IMR-90 (cell line): ENCODE measurements at places on chromosomes 12 and 14. TPM values are rescaled to one million over a fixed set of nuclear protein-coding genes. Genes with fewer than 3 reads are reported as not detected.
A peak's percentile ranks its signal among the peaks of the same experiment; 100 is the strongest.

GRCh38 chr12:121398355-121398754 is 1.6 kb upstream of the RNF34 start:
- H3K27ac ChIP-seq = no peak overlapping the region
- H3K27me3 ChIP-seq = no peaks in the 10 kb centered on the region
- no peaks in the 10 kb centered on the region for H3K36me3 ChIP-seq

DNA sequence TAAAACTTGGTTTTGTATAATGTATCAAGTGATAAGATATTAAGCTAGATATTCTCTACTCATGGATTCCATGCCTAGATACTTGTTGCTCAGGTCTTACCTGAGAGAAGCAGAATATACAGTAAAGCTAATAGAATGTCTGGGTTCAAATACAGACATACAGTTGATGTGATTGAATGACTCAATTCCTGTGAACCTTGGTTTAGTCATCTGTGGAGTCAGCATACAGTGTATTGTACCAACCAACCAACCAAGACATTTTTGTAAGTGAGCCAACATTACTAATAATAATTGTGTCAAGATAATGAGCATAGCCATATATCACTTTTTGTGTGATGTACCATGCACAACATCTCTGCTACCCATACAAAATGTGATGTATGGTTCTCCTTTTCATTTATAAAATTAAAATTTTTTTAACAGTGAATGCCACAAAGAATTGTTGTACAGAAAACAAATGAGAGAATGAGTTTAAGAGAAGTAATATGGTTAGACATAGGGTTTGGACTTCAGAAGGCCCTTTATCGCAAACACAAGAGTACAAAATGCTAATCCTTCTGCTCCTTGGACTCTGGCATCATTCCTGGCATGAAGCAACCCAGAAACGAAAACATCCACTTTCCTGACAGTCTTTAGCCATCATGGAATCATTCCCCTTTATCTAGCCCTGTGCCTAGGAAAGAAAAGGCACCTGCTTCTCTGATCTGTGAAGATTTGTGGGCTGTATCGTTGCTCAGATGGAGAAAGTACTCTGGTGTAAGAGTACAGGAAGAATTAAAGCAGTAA is 977.2 kb upstream of the USP15 start:
- DNase-seq = no peak
- H3K4me1 ChIP-seq = no peaks in the 10 kb centered on the region
- no peaks in the 10 kb centered on the region for H3K27me3 ChIP-seq
- no peaks in the 10 kb centered on the region for H3K36me3 ChIP-seq

Gene IKZF4
- 1.4 and 1.8 TPM in 2 replicates for total RNA-seq

GRCh38 chr12:77973579-77973978 is 142.9 kb downstream of the NAV3 start:
- no peak for DNase-seq
- no peak overlapping the region for H3K4me3 ChIP-seq
- H3K36me3 ChIP-seq = 0 out of 2 replicates have a peak, but pooled peaks cover 6% of the 10 kb centered on the region

DNA sequence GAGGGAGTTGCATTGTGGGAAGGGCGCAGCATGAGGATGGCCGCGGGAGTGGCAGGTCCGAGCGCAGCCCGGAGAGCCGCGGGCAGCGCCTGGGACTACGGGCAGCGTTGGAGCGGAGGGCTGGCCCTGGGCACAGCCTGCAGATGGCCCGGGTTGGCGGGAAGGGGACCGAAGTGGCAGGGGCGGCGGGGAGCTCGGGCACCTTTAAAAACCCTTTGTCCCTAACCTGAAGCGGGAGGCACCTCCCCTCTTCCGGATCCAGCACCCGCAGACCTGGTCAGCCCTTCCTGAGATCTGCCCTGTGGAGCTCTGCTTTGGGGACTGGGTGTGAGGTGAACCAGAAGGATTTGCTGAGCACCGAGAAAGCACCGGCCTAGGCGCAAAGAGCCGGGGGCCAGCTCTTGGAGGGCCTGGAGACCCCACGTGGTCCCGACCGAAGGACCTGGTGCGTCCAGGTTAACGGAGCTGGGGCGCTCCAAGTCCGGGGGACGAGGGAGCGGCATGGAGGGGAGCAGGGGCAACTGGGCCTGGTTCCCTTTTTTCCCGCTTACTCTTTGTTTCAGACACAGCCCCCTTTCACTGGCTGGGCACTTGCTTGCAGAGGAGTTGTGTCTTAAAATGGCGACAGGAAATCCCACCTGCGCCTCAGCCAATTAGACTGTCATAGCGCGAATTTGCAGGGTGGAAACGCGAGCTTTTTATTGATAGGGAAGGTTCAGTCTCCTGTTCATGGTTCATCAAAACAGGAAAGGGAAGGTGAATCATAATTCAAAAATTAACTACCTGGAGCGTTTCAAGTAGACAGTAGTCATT is 792 bp upstream of the SLC38A1 start:
- H3K4me1 ChIP-seq = peaks cover 12% of the 10 kb centered on the region
- H3K27ac ChIP-seq = peak overlapping the region; percentile 91; the same call in 1 of the 2 replicates
- H3K36me3 ChIP-seq = no peaks in the 10 kb centered on the region

Gene ACOT6
- total RNA-seq = not detected in 2 replicates

Gene FAM181A
- total RNA-seq = not detected in 2 replicates

Gene SPIC
- not detected in 2 replicates for total RNA-seq

DNA sequence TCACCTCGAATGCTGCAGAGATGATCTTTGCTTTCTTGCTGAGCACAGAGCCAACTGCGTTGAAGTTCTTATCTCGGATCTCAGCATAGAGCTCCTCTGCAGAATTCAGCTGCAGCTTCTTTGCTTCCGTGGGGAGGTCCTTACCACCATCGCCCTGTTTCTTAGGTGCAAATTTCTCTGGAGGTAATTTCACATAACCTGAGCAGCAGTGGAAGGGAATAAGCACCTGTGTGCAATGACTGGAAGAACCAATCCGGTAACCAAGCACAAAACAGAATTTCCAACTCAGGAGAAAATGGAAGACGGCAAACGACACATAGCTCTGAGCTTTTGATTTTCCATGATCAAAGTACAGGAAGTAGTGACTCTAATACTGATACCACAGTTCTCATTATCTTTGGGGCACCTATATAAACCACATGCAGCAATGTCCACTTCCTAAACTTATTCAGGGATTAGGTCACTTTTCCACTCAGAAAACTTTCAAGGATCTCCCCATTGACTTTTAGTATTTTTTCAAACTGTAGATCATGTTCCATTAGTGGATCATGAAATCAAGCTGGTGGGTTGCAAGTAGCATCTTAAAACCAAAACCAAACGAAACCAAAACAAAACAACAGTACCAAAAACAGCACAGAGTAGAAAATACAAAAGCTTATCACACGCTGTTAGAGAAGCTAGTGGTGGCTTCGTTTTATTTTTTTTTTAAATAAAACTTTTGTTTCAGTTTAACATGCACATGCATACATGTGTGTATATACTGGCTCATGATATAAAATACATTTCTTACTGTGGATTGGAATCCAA is 18.9 kb upstream of the DIABLO start:
- H3K36me3 ChIP-seq = peaks cover 14% of the 10 kb centered on the region
- H3K4me3 ChIP-seq = no peak overlapping the region
- DNase-seq = no peak
- H3K4me1 ChIP-seq = no peaks in the 10 kb centered on the region
- H3K27me3 ChIP-seq = no peaks in the 10 kb centered on the region
- no peak overlapping the region for H3K27ac ChIP-seq

DNA sequence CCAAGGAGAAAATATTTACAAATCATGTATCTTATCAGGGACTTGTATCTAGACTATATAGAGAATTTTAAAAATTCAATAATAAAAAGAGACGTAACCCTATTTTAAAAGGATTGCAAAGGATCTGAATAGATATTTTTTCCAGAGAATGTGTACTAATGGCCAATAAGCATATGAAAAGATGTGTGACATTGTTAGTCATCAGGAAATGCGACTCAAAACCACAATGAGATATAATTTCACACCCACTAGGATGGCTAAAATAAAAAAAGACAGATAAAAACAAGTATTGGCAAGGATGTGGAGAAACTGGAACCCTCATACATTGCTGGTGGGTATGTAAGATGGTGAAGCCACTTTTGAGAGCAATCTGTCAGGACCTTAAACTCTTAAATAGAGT is 141.9 kb upstream of the BMP4 start:
- H3K4me3 ChIP-seq = no peak overlapping the region
- no peaks in the 10 kb centered on the region for H3K4me1 ChIP-seq
- no peak for DNase-seq
- no peaks in the 10 kb centered on the region for H3K36me3 ChIP-seq

Gene CCDC177
- total RNA-seq = not detected in 2 replicates

DNA sequence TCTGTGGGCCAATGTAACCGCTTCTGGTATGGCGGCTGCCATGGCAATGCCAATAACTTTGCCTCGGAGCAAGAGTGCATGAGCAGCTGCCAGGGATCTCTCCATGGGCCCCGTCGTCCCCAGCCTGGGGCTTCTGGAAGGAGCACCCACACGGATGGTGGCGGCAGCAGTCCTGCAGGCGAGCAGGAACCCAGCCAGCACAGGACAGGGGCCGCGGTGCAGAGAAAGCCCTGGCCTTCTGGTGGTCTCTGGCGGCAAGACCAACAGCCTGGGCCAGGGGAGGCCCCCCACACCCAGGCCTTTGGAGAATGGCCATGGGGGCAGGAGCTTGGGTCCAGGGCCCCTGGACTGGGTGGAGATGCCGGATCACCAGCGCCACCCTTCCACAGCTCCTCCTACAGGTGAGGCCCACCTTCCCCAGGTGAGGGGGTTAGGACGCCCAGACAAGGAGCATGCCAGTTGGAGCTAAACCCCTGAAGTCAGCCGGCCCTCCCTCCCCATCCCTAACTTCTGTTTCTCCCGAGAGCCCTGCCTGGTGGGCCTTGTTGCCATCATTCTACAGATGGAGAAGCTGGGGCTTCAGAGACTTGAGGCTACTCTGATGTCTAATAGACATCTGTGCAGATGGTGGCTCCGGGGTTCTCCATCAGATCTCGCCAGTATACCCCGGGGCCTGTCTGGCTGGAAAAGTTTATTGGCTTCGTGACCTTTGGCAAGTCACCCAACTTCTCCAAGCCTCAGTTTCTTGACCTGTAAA is 25.3 kb downstream of the PAPLN start:
- no peaks in the 10 kb centered on the region; the same call in 1 of the 2 replicates for H3K27me3 ChIP-seq
- H3K4me3 ChIP-seq = no peak overlapping the region
- H3K4me1 ChIP-seq = no peaks in the 10 kb centered on the region
- DNase-seq = no peak
- H3K36me3 ChIP-seq = no peaks in the 10 kb centered on the region

- H3K4me1 ChIP-seq = no peaks in the 10 kb centered on the region
- no peak for DNase-seq
- no peak overlapping the region for H3K27ac ChIP-seq
- H3K27me3 ChIP-seq = no peaks in the 10 kb centered on the region
These were observed 62.3 kb downstream of the FZD10 start for GRCh38 chr12:130224613-130225012.

DNA sequence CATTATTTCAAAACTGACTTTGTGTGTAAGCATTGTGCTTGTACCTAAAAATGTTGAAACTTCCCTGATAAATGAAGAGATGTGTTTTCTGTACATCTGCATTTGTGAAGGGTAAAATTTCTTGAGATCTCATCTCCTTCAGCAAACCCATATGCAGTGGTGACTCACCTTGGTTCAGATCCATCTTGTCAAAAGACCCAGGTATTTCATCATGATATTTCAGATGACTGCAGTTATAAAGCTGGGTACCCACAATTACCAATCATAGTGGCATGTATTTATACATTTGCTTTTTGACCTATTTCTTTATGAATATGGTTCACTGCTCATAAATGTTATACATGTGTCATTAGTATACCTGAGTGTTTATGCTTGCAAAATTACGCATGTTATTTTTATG is 1213.6 kb downstream of the GALC start:
- H3K27me3 ChIP-seq = no peaks in the 10 kb centered on the region
- peak; percentile 40 for DNase-seq
- H3K36me3 ChIP-seq = no peaks in the 10 kb centered on the region
- H3K27ac ChIP-seq = no peak overlapping the region

Gene KRT83
- not detected in 2 replicates for total RNA-seq

GRCh38 chr12:17640615-17641014 is 449.4 kb downstream of the RERGL start:
- H3K4me1 ChIP-seq = no peaks in the 10 kb centered on the region
- H3K27ac ChIP-seq = no peak overlapping the region
- no peak overlapping the region for H3K4me3 ChIP-seq

- H3K27me3 ChIP-seq = peaks cover 86% of the 10 kb centered on the region
- DNase-seq = no peak
- no peaks in the 10 kb centered on the region for H3K36me3 ChIP-seq
- H3K27ac ChIP-seq = no peak within 1 kb of the TSS
These were observed at the start of gene MSI1 for GRCh38 chr12:120368789-120369602. TSS of gene MSI1 (minus strand) at chr12:120369164. CDS start at chr12:120369091, 73 bp downstream.

Gene SERPINA10
- total RNA-seq = not detected in 2 replicates

DNA sequence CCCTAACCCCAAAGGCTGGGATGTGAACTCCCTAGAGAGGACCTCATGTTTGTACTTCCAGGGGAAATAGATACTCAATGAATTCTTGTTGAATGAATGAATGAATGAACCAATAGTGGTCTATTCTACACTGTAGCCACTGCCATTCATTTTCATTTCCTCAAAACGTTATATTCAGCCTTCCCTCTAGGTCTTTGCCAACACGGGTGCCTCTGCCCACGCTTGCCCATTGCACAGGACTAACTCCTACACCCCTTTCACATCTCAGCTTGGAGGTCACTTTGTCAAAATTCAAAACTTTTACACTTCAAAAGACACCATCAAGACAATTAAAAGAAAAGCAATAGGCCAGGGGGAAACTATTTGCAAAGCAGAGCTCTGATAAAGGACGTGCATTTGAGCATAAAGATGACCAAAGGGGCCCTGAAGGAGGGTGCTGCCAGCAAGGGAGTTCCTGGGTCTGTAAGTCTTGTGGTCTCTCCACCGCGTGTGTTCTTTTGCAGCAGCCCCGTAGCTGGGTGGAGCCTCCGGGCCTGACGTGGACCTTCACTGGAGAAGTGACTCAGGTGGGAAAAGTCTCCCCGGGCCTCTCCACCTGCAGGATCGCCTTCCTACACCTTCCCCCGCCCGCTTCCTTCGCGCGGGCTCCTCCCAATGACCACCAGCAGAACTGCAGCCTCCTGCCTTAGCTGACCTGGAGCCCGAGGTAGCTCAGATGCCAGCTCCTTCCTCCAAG is 31.5 kb downstream of the TMEM63C start:
- H3K4me1 ChIP-seq = no peaks in the 10 kb centered on the region
- no peak for DNase-seq
- no peaks in the 10 kb centered on the region for H3K36me3 ChIP-seq

DNA sequence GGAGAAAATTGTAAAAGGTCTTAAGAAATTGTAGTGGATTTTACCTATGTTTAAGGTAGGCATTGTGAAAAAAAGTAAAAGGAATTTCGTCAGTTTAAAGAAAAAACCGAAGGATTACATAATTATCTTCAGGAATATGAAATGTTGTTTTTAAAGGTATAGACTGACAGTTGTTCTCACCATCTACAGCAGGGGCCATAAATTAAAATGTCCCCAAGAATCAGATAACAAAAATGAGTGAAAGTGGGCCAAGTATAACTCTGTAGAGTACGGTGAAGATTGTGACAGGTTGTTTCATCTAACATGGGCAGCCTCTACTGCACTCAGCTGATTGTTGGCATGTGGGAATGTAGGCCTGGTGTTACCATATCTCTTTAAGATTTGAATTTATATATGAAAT is 38.3 kb downstream of the YLPM1 start:
- H3K27me3 ChIP-seq = no peaks in the 10 kb centered on the region
- DNase-seq = no peak
- no peaks in the 10 kb centered on the region for H3K4me1 ChIP-seq
- no peak overlapping the region for H3K4me3 ChIP-seq

Gene RAD51AP1
- total RNA-seq = 6.5 and 15.3 TPM in 2 replicates

GRCh38 chr12:89040146-89040964 is 311.9 kb downstream of the DUSP6 start:
- H3K4me3 ChIP-seq = no peak overlapping the region
- DNase-seq = peak; percentile 44
- H3K4me1 ChIP-seq = no peaks in the 10 kb centered on the region
- no peaks in the 10 kb centered on the region; the same call in 1 of the 2 replicates for H3K27me3 ChIP-seq

Gene AVPR1A
- not detected in 2 replicates for total RNA-seq
